ENCODE measurements at places on chromosomes 4 and X.

GRCh38 chr4:103451341-103451740 lies 253.2 kb upstream of the CENPE start:
- no peak for DNase-seq

GRCh38 chrX:130083107-130083490 lies 27.2 kb downstream of the ELF4 start:
- no peak for DNase-seq

GRCh38 chr4:16641971-16642370 lies 256.5 kb downstream of the LDB2 start:
- no peak for DNase-seq

DNA sequence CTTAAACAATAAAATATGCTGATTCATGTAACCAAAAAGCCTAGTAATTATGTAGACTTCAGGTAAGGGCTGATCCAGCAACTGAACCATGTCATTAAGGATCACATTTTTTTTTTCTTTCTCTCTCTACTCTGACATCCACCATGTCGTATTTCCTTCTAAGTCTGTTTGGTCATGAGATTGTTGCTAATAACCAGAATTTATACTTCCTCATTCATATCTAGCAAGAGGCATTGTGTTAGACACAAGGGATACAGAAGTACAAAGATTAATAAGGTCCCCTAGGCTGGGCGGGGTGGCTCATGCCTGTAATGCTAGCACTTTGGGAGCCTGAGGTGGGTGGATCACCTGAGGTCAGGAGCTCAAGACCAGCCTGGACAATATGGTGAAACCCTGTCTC lies 24.1 kb downstream of the PHEX start:
- no peak for DNase-seq

- DNase-seq = no peak
These were observed 147.8 kb upstream of the BCOR start for GRCh38 chrX:40245488-40246071.

DNA sequence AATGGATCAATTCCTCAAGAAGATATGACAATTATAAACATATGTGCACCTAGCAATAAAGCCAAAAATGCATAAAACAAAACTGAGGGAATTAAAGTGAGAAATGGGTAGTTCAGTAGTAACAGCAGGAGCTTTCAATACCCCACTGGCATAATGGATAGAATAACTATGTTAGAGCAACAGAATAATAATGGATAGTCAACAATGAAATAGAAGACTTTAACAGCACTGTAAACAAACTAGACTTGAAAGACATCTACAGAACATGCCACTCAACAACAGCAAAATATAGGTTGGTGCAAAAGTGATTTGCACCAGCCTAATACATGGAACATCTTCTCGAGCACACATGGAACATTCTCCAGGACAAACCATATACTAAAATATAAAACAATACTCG lies 20.0 kb upstream of the MBNL3 start:
- no peak for DNase-seq

DNA sequence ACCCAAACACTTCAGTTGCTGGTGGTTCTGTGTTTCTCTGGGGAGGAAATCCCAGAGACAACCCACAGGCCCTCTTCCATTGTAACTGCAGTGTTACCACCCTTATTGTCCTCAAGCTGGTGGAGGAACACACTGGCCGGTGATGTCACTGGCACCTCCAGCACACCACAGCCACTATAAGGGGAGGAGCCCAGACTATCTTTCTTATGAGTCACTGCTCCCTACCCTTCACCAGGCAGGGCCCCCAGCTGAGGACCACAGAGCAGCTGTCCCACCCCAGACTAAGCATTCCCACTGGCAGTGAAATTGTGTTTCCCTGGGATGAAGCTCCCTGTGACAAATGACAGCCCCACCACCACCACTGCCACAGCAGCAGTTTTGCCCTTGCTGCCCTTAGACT lies 171.8 kb upstream of the FGF16 start:
- no peak for DNase-seq

GRCh38 chrX:132206259-132206658 lies 13.0 kb downstream of the RAP2C start:
- DNase-seq = no peak

GRCh38 chr4:110411574-110412011 lies 64.4 kb upstream of the ENPEP start:
- no peak for DNase-seq

- DNase-seq = no peak
These were observed 35.7 kb downstream of the CASK start for GRCh38 chrX:41887691-41888090.

DNA sequence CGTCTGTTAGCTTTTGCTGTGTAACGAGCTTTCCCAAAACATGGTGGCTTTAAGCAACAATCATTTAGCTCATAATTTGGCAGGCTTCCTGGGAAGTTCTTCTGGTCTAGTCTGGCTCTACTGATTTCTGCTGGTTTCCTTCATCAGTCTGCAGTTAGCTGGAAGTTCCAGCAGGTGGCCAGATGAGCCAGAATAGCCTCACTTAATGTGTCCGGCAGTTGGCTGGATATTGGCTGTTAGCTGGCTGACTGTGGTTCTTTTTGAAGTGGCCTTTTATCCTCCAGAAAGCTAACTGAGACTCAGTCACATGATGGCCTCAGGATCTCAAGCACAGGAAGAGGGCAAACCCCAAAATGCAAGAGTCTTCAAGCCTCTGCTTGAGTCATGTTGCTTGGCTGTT lies 34.9 kb downstream of the FTHL17 start:
- DNase-seq = no peak

DNA sequence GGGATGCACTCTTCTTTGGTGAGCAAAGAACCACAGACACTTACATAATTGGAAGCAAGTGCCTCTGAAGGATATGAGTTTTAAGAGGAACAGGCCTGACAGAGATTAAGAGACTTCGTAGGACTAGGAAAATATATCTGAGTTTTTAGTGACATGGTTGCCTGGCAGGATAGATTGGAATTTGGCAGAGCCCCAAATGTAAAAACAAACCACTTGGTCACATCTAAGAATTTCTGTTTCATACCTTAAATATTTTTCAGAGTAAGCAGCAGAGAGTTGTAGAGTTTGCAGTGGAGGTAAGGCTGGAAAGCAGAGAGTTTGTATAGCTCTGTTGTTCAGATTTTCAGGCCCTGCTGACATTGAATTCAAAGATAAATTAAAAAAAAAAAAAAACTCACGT lies 150.1 kb upstream of the MAGEB2 start:
- DNase-seq = no peak

DNA sequence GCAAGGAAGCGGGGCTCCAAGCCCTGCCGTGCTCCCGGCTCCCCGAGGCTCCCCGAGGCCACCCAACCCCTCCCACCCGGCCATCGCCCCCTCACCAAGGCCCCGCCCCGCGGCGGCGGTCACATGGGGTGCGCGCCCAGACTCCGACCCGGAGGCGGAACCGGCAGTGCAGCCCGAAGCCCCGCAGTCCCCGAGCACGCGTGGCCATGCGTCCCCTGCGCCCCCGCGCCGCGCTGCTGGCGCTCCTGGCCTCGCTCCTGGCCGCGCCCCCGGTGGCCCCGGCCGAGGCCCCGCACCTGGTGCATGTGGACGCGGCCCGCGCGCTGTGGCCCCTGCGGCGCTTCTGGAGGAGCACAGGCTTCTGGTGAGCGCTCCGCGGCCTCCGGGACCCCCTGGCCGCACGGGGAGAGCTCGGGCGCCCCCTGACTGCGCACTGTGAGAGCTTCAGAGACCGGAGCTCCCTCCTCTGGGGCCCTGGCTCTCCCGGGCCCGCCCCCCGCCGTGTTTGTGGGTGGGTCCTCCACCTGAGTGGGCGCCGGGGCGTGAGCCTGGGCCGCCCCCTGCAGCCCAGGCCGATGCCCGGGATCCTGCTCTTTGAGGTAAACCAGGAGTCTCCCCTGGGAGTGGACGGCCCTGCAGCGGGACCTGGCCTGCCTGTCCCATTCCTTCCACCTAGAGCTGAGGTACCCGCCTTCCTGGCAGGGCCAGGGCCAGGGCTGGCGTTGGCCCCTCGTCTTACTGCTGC lies at the start of gene IDUA:
Gene IDUA, plus strand, starts transcription at position 166 of the 745 bp plus-strand sequence. Its CDS starts 41 bp downstream, at position 207.
- DNase-seq = peak; percentile 91

DNA sequence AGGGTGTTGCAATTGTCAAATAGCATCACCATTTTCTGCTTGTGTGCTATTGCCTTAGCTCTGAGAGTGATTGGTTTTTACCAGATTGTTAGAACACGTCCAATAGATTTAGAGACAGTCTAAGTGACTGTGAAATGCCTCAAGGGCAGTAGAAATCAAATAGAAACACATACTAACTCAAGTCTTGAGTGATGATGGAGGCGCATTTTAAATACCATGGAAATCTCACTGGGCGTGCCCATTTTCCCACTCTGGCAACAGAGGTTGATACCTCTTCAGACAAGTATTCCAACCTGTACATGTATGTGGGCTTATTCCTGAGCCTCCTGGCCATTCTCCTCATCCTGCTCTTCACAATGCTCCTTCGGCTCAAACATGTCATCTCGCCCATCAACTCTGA lies 7.2 kb downstream of the SERTM2 start:
- DNase-seq = no peak

GRCh38 chrX:53374923-53375322 lies 47.5 kb downstream of the SMC1A start:
- DNase-seq = no peak

DNA sequence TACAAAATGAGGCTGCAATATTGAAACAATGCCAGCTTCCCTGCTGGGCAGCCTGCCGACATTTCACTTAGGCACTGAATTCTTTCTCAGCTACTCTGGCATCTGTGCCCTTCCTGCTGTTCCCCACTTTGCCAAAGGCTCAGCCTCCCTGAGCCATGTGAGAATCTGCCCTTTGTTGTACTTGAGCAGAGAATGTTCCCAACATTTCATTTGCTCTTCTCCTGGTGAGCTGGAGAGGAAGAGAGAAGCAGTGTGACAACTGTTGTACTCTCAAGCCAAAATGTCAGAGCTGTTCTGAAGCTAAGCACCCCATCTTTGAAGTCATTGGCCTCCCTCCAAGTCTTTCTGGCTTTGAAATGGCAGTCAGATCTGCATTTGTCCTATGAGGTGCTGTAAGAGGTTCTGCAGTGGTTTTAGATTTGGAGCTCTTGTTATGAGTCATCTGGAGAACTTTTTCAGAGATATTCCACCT lies 32.5 kb downstream of the LANCL3 start:
- no peak for DNase-seq

DNA sequence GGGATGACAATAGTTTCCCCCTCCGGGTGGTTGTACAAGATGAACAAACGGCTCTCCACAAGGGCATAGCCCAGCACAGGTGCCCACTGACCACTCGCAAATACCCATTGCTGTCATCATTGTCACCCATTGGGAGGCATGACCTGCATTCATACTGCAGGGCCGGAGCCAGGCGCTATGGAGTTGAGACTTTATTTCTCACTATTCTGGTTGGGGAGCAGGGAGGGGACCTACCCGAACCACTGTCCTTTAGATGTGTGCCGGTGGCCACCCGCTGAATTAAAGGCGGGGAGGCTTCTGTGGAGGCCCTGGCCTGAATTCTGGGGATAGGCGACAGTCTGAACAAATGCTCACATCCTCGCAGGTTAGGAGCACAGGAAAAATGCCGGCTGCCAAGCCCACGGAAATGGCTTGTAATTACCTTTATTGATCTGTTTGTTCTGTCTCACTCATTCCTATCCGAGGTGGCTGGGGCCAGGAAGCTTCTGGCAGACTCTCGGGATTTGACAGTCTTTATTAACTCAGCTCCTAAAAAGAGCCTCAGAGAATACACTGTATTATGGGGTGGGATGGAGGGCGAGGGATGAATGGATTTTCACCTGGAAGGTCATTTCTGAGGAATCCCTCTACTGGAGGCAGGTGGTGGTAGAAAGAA lies 125.1 kb upstream of the PSAPL1 start:
- DNase-seq = no peak

DNA sequence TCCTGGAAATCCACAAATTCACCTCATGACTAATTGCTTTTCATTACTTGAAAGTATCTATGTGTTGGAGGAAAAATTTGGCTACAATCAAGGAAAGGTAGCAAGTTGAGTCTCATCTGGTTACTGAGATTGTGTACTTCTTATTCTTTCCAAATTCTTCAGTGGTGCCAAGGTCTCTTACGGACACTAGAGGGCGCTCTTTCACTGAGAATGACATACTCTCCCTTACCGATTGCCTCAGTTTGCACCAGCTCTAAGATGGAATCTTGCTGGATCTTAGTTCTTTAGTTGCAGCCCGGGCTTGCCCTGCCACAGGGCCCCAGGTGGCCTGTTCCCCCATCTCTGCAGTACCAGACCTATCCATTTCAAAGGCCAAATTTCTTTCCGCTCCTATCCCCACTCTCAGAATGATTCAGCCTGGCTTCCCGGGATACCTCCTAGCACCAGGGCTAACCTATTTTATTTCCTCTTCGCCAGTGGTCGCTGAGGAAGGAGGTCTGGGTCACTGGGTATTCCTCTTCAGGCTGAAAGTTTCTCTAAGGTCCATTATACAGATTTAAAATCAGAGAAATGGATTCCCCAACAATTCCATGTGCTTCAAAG lies 24.6 kb upstream of the GPR50 start:
- no peak for DNase-seq

DNA sequence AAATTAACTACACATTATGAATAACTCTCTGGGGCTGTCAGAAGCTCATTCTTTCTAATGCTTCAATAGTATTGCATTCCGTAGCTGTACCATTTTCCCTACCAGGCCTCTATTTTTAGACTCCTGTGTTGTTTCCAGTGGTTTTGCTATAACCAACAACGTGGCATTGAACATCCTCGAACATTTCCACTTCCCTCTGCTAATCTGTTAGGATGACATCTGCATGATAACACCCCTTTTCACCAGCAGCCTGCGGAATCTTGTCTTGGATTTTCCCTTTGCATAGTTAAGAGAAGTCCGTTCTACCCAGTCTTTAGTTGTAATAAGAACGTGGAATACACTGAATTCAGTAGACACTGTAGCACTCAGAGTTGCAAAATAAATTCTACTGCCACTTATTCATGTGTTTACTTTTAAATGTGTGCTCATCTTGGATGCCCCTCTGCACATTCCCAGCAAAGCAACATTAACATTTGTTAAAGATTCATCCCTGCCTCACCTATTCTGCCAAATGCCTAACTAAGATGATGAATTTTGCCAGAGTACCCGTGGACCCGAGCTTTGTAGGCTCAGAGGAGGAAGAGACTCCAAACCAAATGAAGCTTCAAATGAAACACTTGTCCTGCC lies 55.6 kb downstream of the SEL1L3 start:
- DNase-seq = no peak

DNA sequence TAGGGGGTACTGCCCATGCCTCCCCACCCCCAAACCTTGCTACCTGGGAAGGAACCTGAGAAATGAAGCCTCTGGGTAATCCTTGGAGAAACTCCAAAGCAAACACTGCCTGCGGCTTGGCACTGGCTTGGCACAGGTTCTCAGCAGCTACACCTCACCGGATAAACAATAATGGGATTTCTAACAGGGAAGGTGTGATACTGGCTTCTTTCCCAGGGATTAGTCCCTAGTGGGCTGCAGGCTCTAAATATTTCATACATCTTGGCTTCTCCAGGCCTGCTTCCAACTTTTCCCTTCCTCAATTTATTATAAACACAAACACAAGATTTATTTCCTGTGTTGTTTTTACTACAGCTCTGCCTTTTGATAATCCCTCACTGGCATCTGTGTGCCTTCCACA lies 12.5 kb downstream of the SEC24D start:
- DNase-seq = no peak

Measured in GM12891 (cell line).